Motor neuron (in vitro differentiated cells): ENCODE measurements at places on chromosomes 1 and 21.

DNA sequence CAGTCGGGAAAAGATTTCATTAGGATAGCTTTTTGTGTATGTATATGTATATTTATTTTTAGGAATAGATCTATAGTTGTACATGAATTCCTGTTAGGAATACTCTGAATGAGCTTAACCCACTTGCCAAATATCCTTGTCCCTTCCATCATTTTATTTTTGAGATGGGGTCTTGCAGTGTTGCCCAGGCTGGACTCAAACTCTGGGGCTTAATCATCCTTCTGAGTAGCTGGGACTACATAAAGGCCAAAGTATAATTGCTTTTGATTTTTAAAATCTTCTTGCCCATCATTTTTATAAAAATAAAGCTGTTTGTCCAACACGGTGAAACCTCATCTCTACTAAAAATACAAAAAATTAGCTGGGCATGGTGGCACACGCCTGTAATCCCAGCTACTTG lies 20.2 kb upstream of the PLEKHM2 start:
- ATAC-seq = no peak

DNA sequence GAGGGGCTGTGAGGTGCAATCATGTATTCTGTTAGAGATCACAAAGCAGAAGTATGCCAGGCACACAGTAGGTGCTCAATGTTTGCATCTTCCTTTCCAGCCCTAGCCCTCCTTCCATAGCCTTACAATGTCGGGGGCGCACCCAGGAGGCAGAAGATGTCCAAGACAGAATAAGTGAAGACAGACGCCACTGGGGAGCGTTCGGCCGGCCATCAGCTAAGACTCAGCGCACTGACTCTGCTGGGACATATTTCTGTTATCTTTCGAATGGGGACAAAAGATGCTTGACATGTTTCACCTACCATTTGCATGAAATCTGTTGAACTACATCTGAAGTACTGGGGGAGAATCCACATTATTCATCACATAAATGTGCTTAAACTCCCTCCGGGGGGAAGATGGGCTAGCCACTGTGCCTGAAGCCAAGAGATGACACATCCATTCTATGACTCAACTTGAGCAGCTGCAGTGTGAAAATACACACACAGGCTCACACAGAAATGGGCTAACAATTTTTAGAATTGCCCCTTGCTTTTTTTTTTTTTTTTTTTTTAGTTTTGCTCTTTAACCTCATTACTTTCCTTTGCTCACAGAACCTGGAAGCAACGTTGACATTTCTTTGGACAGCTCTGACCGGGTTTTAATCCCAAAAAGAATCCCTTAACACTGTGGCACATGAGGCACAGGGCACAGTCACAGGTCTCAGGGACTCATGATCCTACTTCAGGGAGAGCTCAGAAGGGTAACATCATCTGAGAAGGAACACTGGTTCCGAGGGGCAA lies 7.9 kb downstream of the TIAM1 start:
- peak; percentile 78 for ATAC-seq

- no peak for ATAC-seq
These were observed 146.4 kb downstream of the FOXD2 start for GRCh38 chr1:47584249-47584648.

GRCh38 chr1:36973056-36973455 lies 61.3 kb downstream of the GRIK3 start:
- ATAC-seq = no peak

DNA sequence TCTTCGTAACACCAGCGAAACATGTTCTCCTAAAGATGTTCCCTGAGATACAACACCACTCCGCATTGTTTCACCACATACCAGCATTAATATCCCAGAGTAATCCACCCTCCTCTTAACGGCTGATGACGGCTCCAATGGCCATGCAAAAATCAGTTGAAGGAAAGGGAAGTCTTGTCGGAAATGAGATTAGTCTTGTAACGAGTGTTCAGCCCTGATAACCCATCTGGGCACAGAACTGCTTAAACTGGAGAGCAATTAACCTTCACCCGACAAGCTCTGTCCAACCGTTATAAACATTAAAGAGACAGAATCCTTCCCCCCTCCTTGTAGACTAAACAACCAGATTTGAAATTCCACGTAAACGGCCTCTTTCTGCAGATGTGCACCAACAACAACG lies 21.9 kb downstream of the ERG start:
- no peak for ATAC-seq

DNA sequence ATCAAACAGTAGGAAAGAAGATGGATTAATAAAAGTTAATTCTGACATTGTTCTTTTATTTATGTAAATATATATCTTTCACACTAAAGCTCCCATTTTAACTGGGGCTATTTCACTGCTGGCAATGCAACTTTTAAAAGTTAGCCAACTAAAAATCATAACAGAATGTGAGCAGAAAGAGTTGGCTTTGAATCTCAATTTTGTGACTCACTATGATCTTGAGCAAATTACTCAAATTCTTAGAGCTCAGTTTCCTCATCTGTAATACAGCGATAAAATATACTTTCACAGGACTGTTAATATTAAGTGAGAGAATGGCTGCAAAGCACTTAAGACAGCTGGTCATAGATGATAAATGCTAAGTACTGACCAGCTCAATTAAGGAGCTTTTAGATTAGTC lies 10.8 kb downstream of the EFCAB14 start:
- no peak for ATAC-seq

GRCh38 chr1:218478336-218478735 lies 133.2 kb downstream of the TGFB2 start:
- no peak for ATAC-seq

DNA sequence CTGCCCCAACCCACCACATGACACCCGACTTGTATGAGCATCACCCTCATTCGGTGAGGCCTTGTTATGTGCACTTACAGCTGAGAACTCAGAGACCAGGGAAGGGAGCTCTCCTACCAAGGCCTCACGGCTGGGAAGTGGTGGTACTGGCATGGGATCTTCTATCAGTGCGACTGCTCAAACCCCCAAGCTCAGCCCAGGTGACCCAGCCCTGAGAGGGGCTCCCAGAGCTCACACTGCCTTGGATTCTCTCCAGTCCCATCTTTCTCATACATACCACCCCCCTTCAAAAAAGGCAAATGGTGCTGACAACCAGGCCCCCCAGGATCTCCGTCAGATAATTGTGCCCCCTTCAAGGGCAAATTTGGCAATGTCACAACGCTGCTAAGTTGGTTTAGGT lies 777 bp upstream of the PLA2G2F start:
- ATAC-seq = no peak

DNA sequence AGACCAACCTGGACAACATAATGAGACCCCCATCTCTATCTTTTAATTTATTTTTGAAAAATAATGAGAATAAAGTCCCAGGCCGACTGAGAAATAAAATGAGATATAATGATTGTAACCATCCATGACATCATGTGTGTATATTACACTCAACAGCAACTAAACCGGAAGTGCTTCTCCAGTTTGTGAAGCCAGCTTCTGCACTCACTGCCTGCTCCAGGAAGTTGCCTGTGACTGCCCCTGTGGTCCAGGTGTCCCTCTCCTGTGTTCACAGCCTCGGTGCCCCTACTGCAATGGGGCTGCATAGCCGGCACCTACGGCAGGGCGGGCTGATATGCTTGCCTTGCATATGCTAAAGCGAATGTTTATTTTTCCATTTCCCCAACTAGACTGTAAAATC lies 68.3 kb downstream of the SSBP3 start:
- no peak for ATAC-seq

DNA sequence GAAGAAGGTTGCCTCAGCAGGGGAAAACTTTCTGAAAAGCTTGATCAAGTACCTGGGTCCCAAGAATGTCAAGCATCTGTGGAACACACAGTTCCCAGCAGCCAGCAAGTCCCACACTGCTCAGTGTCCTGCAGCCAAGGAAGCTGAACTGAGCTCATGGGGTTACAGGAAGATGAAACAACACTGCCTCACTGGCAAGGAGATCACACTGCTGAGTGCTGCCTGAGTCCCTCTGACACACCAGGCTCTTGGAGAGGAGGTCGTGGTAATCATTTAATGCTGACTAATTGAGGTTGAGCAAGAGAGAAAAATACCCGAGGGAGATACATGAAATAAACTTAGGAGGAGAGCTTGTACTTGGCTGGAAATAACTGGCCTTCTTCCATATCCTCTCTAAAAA lies 75.2 kb downstream of the MPZL1 start:
- ATAC-seq = peak; percentile 80

DNA sequence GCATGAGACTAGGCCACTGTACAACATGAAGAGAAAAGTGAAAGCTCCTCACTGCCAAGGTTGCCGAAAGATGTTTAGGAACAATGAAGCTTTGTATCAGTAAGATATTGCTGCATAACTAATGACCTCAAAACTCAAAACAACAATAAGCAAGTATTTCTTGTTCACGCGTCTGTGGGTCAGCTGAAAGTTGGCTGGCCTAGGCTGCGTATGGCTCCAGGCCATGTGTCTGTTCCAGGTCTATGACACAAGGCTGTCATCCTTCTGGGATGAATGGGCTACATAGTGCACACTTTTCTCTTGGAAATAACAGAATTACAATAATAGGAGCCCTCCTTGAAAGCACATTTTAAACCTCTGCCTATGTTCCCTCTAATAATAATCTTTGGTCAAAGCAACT lies 515.9 kb downstream of the PLPP3 start:
- no peak for ATAC-seq

DNA sequence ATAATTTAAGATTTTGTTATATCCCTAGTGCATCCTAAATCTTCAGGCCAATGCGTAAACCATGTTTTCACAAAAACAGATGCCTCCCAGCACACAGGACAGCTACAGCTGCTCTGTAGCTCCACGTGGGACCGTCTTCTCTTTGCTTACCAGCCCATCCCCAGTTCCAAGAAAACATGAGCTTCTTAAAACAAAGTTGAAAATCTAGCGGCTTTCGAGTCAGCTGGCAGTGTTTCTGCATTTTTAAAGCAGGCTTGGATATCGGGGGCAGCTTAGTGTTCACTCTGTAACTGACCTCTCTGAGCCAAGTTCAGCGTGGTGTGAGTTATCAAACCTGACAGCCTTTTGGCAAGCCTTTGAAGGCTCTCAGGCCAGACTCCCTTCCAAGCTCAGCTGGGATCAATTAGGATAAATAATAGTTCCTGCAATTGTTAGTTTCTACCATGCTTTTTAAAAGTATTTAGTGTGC lies 881.5 kb downstream of the LTN1 start:
- ATAC-seq = peak; percentile 45

DNA sequence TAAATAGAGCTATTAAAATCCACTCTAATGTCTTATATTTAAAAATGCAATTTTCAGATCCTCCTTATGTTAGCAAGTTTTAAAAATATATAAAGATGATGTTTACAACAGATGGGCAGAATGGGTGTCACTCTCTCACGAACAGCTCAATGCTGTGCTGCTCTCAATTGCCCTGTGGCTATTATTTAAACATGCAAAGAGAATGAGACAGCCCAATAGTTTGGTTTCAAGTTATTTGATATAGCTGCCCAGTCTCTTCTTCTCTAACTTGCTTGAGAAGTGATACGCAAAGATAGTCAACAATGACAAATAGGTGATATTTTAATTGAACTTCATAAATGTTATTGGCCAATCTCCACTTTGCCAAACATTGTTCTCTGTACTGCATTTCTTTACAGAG lies 199.3 kb upstream of the GREM2 start:
- ATAC-seq = no peak

DNA sequence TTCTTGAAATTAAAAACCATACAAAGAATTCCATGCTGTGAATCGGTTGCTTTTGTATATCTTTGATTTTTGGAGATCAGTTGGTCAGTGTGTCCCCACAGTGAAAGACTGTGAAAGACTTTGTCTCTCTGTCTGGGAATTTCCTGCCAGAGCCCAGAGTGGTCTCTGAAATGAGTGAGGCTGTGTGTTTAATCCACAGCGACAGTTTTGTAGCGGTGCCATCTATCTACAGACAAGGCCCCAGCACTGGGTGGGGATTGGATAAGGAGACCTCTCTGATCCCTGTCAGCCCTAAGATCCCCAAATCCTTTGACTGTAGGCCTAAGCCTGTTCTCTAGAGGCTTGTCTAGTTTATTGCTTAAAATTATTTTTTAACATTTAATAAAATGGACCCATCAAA lies 10.3 kb downstream of the GPR25 start:
- ATAC-seq = no peak

GRCh38 chr21:45228171-45228641 lies 59.5 kb downstream of the POFUT2 start:
- peak; percentile 89 for ATAC-seq
